ENCODE measurements at places on chromosomes 13 and 19.
A peak's percentile ranks its signal among the peaks of the same experiment; 100 is the strongest.

- no peak for DNase-seq
These were observed 94.1 kb downstream of the KL start for GRCh38 chr13:33110386-33110712.

- DNase-seq = no peak
These were observed 54.7 kb upstream of the DCT start for GRCh38 chr13:94534166-94534565.

- DNase-seq = no peak
These were observed at the start of gene RUBCNL for GRCh38 chr13:46387064-46387851. TSS of gene RUBCNL (minus strand) at chr13:46387252. CDS start at chr13:46372475, 14,777 bp downstream.

DNA sequence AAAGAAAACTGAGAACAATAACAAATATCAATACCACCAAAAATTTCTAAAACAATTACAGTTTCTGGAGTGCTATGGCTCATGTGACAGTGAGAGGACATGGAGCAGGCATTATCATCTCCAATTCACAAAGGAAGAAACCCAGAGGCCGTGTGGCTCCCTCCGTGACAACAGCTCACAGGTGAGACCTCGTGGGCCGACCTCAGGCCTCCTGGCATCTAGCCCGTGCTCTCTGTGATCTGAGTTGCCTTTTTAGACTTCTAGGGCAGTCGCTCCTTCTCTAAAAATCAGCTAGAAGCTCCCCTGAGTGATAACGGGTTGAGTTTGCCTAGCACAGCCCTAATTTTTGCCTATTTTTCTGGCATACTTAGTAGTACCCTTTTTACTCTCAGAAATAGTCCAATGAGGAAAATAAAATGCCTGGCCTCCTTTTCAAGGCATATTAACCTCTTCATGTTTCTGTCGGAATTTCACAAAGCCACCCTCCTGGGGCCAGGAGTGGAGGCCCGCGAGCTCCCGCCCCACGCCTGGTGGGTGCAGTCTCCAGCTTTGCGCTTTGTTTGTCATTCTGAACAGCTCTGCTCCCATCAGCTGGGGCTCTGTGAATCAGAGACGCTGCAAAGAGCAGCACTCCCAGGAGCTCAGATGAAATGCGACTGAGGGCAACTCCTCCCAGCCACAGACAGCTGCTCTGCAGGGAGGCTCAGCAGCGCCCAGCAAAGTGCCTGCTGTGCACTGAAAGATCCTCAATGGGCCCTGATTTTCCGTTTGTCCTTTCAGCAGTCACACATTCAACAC, 292.5 kb downstream of the UQCRFS1 start:
- DNase-seq = no peak

GRCh38 chr19:10817291-10818038, 18.5 kb downstream of the TMED1 start:
- no peak for DNase-seq

DNA sequence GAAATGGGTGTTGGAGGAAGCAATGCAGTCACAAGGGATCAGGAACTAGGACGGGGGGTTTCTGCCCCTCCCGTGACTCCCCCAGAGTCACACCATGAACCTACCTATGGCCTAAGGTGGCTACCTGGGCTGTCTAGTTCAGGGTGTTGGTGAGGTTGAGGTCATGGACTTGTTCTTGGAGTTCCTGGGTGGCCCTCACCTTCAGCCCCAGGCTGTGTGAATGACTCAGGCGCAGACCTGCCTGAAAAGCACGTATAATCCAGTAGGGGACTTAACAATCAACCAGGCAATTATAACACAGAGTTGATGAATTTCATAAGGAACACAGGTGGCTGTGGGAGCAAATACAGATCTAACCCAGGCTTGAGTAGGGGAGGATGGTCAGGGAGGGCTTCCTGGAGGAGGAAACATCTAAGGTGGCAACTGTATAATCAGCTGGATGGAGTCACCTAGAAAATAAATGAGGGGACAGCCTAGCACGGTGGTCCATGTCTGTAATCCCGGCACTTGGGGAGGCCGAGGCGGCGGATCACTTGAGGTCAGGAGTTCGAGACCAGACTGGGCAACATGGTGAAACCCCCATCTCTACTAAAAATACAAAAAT, 25.6 kb upstream of the ADGRE1 start:
- no peak for DNase-seq

DNA sequence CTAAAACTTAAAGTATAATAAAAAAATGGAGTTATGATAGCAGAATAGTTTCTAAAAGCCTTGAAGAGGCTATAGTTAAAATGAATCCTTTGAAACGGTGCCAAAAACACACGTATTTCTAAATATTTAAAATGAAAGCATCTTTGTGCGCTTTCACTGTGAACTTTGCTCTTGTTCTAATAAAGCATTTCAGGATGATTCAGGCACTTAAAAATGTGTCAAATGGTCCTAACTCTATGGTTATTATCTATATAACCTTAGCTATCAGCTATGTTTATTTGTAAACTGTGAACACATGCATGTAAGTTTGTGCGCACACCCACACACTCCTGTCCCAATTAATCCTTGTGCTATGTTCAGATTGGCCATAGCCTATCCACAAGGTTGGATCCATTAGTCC, 124.5 kb downstream of the FLT1 start:
- no peak for DNase-seq

DNA sequence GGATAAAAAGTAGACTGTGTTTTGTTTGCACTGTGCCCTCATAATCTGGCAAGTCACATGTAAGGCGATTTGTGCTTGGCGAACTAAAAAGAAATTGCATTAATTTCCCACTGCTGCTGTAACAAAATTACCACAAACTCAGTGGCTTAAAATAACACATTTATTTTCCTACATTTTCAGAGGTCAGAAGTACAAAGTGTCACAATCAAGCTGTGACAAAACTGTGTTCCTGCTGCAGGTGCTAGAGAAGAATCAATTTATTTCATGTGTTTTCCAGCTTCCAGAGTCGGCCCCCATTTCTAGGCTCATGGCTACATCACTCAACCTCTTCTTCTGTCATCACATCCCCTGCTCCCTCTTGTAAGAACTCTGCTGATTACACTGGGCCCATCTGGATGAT, 158.6 kb upstream of the UFM1 start:
- DNase-seq = no peak

GRCh38 chr19:54551950-54552912, 21.4 kb upstream of the LILRA2 start:
- DNase-seq = no peak

DNA sequence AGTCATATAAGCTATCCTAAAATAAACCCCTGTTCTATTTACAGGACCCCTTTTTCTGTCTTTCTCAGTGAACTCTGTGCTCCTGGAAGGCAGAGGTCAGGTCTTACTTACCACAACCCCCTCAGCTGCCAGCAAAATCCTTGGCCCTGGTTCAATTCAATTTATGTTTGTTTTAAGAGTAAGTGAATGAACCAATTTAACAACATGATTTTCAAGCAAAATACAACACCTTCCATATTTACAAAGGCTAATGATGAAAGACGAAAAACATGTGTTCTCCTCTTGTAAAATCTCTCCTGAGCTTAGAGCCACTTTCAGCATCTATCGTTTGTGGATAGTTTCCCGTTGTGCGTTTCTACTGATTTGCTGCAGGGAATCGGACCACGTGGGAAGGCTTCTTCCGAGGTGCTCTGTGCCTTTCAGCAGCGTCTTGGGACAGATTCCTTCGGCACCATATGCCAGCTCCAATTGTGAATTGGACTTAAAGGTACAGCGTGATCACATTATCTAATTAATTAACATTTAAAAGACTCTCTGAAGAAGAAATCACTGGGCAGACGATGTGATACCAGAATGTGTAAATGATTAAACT, 411.7 kb downstream of the IRS2 start:
- DNase-seq = no peak

DNA sequence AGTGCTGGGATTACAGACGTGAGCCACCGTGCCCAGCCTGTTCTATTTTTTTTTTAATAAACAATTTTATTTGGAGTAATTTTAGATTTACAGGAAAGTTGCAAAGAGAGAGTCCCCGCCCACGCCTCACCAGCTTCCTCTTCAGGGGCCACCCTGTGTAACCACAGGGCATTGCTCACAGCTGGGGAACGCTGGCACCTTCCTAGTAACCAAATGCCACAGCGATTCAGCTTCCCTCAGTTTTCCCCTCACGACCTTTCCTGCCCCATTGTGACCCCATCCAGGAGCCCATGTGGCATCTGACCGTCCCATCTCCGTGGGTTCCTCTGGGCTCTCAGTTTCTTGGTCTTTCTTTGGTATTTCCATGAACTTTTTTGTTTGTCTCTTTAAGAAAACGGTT, 83.9 kb downstream of the GNG7 start:
- DNase-seq = peak; percentile 49

DNA sequence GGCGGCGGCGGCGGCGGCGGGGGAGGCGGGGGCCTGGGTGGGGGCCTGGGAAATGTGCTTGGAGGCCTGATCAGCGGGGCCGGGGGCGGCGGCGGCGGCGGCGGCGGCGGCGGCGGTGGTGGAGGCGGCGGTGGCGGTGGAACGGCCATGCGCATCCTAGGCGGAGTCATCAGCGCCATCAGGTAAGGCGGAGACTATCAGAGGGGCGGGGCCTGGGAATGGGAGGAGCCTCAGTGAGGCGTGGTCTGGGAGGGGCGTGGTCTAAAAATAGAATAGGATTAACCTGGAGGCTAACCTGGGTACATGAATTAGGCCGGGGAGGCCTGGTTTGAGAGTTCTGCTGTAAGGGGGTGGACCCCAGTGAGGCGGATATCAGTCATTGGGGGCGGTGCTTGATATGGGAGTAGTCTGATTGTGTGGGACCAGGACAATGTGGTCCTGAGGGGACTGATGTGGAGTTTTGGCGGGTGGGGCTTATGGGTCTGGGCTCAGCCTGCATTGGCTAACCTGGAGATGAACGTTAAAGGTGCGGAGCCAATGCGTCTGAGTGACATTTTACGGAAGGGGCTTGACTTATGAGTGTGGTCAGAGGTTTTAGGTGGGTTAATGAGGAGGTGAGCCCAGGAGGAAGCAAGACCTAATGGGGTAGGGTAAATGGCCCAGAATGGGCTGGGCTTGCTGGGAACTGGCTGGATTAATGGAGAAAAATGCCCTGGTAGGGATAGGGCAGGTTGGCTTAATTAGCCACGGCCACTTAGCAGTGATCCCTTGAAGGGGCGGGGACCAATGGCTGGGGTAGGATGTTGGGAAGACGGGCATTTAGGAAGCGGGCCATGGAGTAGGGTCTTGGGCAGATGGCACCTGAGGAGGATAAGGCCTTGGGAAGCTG, 1.4 kb downstream of the CAPNS1 start:
- DNase-seq = peak; percentile 85

GRCh38 chr19:39679056-39679790, 23.5 kb downstream of the LGALS16 start:
- DNase-seq = no peak

GRCh38 chr13:101401196-101401595, 15.1 kb downstream of the NALCN start:
- no peak for DNase-seq

DNA sequence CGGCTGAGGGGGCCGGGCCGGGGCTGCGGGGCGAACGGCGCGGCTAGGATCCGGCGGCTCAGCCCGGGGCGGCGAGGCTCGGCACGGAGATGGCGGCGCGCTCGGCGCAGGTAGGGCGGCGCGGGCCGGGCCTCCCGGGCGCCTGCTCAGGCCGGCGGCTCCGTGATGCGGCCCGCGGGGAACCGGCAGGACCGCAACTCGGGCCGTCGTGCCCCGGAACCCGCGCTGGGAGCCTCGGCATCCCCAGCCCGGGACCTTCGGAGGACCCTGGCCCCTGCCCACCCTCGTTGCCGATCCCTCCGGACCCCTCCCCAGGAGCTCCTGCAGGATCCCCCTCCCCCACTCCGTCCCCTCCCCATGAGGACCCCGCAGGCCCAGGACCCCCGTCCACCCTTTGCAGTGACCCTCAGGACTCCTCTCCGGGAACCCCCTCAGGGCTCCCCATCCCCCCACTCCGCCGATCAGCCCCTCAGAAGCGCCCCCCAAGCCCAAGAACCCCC, 304 bp downstream of the EVI5L start:
- no peak for DNase-seq

- no peak for DNase-seq
These were observed 1202.8 kb downstream of the DIAPH3 start for GRCh38 chr13:58960888-58961287.

DNA sequence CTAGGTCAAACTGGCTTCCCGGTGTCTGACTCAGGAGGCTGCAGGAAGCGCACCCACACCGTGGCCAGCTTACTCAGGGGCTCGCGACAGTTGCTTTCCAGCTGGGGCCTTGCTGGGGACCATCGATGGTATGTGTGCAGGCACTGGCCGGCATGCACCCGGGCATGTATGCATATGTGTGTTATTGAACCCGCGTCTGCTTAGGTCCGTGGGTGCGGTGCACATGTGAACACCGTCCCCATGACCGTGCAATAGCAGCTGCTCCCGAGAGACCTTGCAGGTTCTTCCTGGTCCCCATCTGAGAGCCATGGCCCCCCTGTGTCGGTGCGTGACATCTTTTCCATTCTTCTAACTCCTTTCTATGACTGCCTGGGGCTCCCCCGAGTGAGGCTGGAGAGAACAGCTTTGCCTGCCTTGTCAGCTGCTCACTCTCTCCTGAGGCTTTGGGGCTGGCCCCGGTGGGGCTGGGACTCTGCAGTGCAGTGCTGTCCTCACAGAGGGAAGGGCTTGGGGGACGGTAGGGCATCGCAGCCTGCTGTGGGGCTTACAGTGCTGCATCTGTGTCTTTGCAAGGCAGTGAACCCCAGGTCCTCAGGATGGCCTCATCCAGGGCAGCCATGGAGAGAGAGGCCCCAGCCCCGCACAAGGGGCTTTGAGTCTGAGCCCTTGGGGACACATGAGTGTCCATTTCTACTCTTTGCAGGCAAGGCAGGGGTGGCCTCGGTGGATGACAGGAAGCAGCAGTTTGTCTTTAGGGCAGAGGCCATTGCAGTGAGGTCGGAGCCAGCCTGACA, 65.1 kb downstream of the CHST8 start:
- no peak for DNase-seq

- no peak for DNase-seq
These were observed 8.0 kb downstream of the ATP4A start for GRCh38 chr19:35555301-35556005.

GRCh38 chr19:23974941-23975340, 60.3 kb downstream of the ZNF726 start:
- DNase-seq = no peak

DNA sequence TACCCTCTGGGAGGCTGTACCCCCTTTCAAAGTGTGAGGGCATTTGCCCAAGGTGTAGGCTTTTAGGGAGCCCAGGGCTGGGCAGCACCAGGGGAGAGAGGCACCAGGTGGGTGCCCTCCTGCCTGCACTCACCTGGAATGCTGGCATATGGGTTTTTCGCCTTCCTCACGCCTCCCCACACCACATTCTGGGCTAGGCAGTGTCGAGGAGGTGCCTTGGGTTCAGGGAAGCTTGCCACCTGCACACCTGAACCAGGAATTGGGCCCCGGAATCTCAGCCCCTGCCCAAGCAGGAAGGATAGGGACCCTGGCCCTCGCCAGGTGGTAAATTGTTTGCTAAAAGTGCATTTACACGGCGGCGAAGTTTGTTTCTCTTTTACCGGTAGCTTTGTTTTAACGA, 5.1 kb upstream of the TSHZ3 start:
- no peak for DNase-seq

All from CD8-positive, alpha-beta memory T cell (primary cell).